ENCODE measurements at places on chromosomes 7 and 10. TPM values are rescaled to one million over a fixed set of nuclear protein-coding genes. Genes with fewer than 3 reads are reported as not detected.

DNA sequence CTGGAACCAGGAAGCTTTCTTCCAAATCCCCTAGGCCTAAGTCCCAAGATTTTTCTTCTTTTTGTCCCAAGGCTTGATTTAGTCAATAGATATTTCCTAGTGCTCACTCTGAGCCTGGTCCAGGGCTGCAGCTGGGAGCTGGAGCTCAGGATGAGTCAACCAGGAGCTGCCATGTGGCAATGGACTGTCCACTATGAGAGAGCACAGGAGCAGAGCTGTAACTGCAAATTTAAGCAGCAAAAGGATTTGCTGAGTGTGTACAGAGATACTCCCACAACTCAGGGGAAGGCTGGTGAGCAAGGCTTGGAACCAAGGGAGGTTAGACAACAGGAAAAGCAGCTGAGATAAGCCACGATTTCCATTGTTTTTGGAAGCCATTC lies 92.1 kb upstream of the CXCL12 start:
- no peaks in the 10 kb centered on the region for H3K36me3 ChIP-seq
- H3K4me3 ChIP-seq, result no peak overlapping the region
- no peaks in the 10 kb centered on the region for H3K4me1 ChIP-seq
- no peak for DNase-seq
- H3K27ac ChIP-seq, result no peak overlapping the region

DNA sequence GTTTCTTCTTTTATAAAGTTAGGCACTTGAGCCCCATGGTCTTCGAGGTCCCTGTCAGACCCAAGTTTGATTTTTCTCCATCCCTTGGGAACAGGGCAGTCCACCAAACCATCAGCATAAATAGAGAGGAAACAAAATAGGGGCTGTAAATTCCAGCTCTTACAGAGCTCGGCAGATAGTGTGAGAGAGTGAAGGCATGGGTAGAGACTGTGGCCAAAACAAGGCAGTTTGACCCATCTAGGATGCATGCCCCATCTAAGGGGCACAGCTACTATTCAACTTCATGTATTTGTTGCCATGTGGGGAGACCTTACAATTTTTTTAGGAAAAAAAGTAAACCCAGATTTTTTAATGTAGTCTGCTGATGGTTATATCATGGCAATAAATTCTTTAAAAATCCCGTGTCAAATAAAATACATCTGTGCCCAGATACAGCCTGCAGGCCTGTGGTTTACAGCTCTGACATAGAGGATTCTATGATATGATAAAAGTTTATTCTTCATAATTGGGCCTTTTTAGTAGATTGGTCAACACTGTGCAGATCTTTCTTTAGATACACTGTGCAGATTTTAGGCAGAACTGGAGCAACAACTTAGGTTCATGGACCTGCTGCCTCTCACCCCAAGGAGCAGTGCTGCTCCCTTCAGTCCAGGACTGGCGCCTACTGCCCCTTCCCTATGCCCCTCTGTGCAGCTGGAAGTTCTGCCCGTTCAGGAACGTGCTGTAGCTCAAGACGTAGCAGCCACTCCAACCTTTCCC lies 5.3 kb downstream of the PPP1R3C start:
- H3K36me3 ChIP-seq, result no peaks in the 10 kb centered on the region
- H3K27me3 ChIP-seq, result no peaks in the 10 kb centered on the region
- H3K4me1 ChIP-seq, result no peaks in the 10 kb centered on the region
- no peak for DNase-seq
- H3K4me3 ChIP-seq, result no peak overlapping the region
- H3K27ac ChIP-seq, result no peak overlapping the region

DNA sequence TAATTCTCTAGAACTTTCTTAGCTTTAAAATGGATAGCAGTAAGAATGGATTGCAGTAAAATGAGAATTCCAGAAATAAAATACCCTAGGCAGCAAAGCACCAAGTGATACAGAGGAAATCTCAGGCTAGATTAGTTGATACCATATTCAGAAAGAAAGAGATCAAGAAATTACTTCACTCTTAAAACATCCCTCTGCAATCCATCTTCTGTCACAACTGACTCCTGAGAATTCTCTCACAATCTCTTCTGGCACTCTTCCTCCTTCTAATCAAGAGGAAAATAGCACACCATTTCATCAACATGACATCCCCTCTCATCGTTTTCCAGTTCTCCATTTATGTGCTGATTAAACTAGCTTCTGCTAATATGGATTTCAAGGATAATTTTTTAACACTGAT lies 42.2 kb upstream of the LAMB1 start:
- no peak overlapping the region for H3K4me3 ChIP-seq
- no peaks in the 10 kb centered on the region for H3K4me1 ChIP-seq
- H3K27me3 ChIP-seq, result no peaks in the 10 kb centered on the region
- DNase-seq, result no peak
- no peaks in the 10 kb centered on the region for H3K36me3 ChIP-seq

- no peaks in the 10 kb centered on the region for H3K27me3 ChIP-seq
- H3K4me1 ChIP-seq, result no peaks in the 10 kb centered on the region
- H3K4me3 ChIP-seq, result no peak overlapping the region
Observed at GRCh38 chr10:28710202-28710886, 33.0 kb downstream of the BAMBI start.

DNA sequence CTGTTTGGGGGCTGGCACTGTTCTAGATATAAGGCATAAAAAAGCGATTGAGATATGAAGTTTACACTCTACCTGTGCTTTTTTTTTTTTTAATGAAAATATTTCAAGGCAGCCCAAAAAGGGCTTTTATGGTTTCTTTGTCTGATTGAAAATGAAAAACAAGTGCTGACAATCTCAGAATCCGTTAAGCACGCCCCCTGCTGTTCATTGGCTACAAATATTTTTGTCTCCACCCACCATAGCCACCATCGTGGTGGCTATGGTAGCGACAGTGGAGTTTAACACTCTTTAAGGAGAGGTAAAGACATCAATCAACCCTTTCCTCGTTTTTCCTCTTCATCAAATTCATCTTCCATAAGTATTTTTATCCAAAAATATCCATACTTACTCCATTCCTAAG lies 94.2 kb downstream of the CD36 start:
- no peak overlapping the region for H3K4me3 ChIP-seq
- DNase-seq, result peak; percentile 42
- H3K27me3 ChIP-seq, result no peaks in the 10 kb centered on the region
- no peak overlapping the region for H3K27ac ChIP-seq

Gene ADARB2
- total RNA-seq, result not detected

Gene WBP1L
- 23.8 TPM for total RNA-seq

- no peak overlapping the region for H3K27ac ChIP-seq
- no peaks in the 10 kb centered on the region for H3K27me3 ChIP-seq
- H3K4me3 ChIP-seq, result no peak overlapping the region
Observed at GRCh38 chr10:24873281-24873683, 79.1 kb downstream of the PRTFDC1 start.

Gene PLAC9
- total RNA-seq, result 2.0 TPM

DNA sequence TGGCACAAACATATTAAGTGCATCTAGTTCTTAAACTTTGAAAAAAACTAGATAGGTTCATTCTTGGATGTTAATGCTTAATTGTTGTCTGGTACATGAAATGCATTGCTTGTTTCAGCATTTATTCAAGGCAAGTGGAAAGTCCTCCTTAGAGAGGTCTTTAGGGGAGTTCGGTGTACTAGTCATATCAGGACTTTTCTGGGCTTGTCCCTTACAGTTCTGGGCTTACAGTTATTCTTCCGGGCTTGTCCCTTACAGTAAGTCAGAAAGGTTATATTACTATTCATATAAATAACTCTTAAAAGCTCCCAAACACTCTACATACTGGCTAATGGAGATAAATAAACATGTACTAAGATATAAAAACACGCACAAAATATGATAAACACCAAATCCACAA lies 61.6 kb upstream of the MRLN start:
- H3K27ac ChIP-seq, result no peak overlapping the region
- no peak overlapping the region for H3K4me3 ChIP-seq
- H3K36me3 ChIP-seq, result peaks cover 34% of the 10 kb centered on the region

Gene JAKMIP3
- total RNA-seq, result 0.92 TPM

- no peaks in the 10 kb centered on the region for H3K36me3 ChIP-seq
- no peak overlapping the region for H3K27ac ChIP-seq
- DNase-seq, result peak; percentile 68
Observed at GRCh38 chr10:93006435-93007039, 54.1 kb upstream of the CYP26C1 start.

GRCh38 chr7:119392-120163 lies 72.8 kb upstream of the FAM20C start:
- no peaks in the 10 kb centered on the region for H3K36me3 ChIP-seq
- no peaks in the 10 kb centered on the region for H3K4me1 ChIP-seq
- H3K27me3 ChIP-seq, result no peaks in the 10 kb centered on the region

GRCh38 chr7:30684351-30684750 lies 2.1 kb upstream of the CRHR2 start:
- H3K27ac ChIP-seq, result no peak overlapping the region
- H3K36me3 ChIP-seq, result no peaks in the 10 kb centered on the region
- H3K4me3 ChIP-seq, result no peak overlapping the region
- DNase-seq, result no peak
- no peaks in the 10 kb centered on the region for H3K4me1 ChIP-seq

DNA sequence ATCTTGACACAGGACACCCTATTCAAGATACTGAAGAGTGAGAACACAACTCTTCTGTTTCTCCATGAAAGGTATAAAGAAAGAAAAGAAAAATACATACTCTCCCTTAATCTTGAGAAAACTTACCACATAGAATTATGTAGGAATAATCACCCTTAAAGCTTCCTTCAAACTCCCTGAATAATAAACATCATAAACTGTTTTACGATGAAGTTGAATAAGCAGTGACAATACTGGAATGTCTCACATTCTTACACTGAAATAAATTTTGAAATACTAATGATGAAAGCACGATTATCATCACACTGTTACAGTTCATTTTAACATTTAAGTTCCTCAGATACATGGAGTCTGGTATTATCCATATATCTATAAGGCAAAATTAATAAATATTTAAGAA lies 306.2 kb downstream of the IPMK start:
- H3K4me3 ChIP-seq, result no peak overlapping the region
- no peaks in the 10 kb centered on the region for H3K36me3 ChIP-seq
- H3K4me1 ChIP-seq, result peaks cover 19% of the 10 kb centered on the region
- H3K27ac ChIP-seq, result no peak overlapping the region
- peak; percentile 36 for DNase-seq

DNA sequence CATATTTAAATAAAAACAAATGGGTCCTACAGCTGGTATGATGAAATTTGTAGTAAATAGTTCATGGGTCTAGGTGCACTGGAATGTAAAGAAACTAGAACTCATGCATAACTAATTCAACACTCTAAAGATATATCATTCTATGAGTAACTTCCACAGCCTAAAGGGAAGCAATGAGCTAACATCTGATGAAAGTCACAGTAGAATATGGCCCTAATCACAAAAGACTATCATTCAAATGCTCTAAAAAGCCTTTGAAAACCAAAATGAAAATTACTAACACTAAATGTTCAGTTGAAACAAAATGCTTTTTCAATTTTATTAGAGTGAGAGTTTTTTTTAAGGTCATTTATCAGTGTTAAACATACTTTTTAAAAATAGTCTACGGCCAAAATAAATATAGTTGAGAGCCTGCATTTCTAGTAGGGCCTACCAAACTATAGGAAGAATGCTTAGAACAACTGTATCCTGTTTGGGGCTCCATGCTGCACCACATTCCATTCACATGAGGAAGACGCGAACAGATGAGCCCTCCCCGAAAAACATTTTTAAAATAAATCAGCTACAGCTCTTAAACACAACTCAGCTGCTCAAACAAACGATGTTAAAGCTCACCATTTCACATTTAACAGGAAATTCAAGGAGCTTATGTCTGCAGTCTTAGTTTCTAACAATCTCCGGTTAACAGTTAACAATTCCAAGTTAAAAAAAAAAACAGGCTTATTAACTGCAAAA lies 134.5 kb downstream of the NRBF2 start:
- peak; percentile 98 for DNase-seq
- peak overlapping the region; percentile 76 for H3K27ac ChIP-seq
- H3K4me3 ChIP-seq, result peak overlapping the region; percentile 69

DNA sequence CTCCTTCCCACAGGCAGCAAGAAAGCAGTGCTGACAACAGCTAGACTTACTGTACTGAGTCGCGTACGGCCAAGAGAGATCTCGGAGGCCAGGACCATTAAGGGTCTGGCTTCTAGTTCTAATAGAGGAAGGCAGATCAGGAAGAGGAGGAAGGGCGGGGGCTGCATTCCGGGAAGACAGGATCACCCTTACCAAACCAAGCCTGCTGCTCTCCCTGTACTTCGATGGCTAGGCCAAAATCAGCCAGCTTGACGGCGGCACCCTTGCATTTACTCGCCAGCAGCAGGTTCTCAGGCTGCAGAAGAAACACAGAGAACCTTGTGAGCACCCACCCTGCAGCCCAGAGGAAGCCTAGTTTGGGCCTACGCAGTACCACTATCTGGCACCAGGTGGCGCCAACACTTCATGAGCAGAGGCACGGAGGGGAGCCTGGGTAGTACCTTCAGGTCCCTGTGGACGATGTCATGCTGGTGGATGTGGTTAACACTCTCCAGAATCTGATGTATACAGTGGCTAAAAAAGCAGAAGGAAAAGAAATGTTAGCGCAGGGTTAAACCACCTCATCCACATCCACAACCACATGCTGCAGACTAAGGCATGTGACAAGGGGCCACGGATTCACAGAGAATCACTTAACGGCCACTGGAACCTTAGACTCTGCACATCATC lies 25.4 kb downstream of the CAMK2G start:
- H3K27ac ChIP-seq, result no peak overlapping the region
- H3K27me3 ChIP-seq, result no peaks in the 10 kb centered on the region
- H3K36me3 ChIP-seq, result peaks cover 79% of the 10 kb centered on the region
- no peaks in the 10 kb centered on the region for H3K4me1 ChIP-seq
- DNase-seq, result peak; percentile 100

DNA sequence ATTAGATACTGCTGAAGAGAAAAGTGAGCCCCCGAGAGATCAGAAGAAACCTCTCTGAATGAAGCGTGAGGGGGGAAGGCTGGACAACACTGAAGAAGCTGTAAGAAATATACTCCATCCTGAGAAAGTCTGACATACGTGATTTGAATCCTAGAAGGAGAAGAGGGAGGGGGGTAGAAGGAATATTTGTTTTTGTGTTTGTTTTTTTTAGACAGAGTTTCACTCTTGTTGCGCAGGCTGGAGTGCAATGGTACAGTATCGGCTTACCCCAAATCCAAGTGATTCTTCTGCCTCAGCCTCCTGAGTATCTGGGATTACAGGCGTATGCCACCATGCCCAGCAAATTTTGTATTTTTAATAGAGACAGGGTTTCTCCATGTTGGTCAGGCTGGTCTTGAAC lies 52.6 kb downstream of the GALNT11 start:
- no peaks in the 10 kb centered on the region for H3K4me1 ChIP-seq
- H3K27ac ChIP-seq, result no peak overlapping the region
- no peak overlapping the region for H3K4me3 ChIP-seq
- no peak for DNase-seq

Gene GFRA1
- total RNA-seq, result not detected

GRCh38 chr7:9507290-9507689 lies 1073.9 kb downstream of the NXPH1 start:
- DNase-seq, result no peak
- H3K27ac ChIP-seq, result no peak overlapping the region
- H3K4me1 ChIP-seq, result no peaks in the 10 kb centered on the region
